ENCODE measurements at places on chromosomes 12 and 14.

DNA sequence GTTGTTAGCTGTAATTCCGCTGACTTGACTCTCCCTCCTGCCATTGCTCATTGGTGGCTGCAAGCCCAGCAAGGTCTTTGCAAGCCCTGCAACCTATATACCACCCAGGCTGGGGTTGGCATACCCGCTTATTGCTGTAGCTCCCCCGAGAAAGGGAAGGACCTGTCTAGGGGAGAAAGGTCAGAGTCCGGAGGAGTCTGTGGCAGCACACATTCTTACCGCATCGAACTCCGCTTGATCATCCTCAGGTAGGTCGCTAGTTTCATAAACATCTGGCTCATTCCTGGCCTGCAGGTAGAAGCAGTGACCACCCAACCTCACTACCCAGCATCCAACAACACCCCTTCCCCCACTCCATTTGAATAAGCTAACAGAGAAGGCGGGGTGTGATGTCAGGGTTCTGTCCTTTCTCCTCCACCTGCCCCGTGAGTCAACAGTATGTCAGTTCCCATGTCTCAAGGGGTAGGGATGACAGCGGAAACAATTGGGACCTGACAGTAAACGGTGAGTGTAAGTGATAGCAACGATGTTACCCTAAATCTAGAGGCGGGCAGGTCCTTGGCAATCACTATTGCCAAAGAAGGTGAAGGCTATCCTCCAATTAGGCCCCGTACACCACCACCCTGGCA is 1.1 kb downstream of the DCTN2 start:
- no peak for DNase-seq

- DNase-seq, result no peak
These were observed 132.2 kb downstream of the ANO4 start for GRCh38 chr12:100926669-100927248.

- DNase-seq, result no peak
These were observed 7.3 kb downstream of the GAPDH start for GRCh38 chr12:6541371-6542165.

- no peak for DNase-seq
These were observed 55.0 kb downstream of the BHLHE41 start for GRCh38 chr12:26069796-26070195.

GRCh38 chr14:64601571-64601970 is 51.8 kb downstream of the PPP1R36 start:
- DNase-seq, result no peak

DNA sequence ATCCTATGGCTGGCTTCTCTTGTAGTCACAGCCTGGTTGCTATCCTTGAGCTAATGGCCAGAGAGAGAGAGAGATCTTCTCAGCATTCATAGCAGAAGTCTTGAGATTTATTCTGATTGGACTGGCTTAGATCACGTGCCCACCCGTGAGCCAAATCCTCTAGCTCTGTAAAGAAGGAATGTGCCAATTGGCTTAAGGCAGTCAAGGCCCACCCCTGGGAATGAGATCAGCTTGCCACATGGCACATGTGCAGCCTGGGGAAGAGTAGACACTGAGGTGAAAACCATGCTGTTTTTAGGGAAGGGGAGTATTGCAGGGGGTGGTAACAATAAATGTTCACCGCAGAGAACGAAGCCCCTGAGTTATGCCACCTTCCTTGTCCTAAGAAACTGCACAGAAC is 36.3 kb downstream of the PLEKHG7 start:
- no peak for DNase-seq

- DNase-seq, result no peak
These were observed 613.0 kb downstream of the DIO2 start for GRCh38 chr14:79598339-79598738.

GRCh38 chr12:128959901-128960300 is 106.6 kb downstream of the GLT1D1 start:
- no peak for DNase-seq

DNA sequence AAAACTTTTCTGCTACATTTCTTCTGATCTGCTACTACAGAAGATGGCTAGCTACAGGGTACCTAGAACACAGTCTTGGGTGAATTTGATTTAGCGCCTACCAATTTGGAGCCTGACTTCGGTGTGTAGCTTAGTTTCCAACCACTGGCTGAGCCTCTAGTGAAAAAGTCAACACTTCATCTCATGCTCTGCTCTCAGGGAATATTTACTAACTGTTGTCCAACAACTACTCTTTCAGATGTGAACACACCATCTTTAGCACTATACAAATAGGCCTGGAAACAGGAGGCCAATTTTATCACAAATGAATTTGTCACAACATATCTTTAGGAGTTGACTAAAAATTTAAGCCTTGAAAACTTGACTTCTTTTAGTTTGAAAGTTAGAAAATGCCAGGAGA is 167.9 kb downstream of the NELL2 start:
- no peak for DNase-seq

- no peak for DNase-seq
These were observed 21.9 kb downstream of the CCDC92 start for GRCh38 chr12:123950476-123951349.

GRCh38 chr12:34392741-34393085 is 370.4 kb downstream of the ALG10 start:
- peak; percentile 1 for DNase-seq

- no peak for DNase-seq
These were observed 15.5 kb downstream of the PLEK2 start for GRCh38 chr14:67396381-67396970.

DNA sequence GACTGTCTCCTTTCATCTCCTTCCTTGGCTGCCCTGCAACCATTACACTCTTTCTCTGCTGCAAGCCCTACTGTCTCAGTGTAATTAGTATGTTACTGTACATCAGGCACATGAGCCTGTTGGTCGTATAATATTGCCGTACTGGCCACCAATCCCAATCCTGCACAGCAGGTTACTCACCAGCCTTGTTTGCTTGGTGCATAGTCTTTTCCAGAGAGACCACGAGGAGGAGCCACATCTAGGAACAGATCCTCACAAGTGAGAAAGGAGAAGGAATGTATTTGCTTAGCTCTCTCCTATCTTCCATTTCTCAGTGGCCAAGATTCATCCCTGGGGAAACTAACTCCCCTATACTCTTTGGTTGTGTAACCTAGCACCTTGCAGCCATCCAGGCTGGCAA is 33.0 kb upstream of the BICDL1 start:
- no peak for DNase-seq

DNA sequence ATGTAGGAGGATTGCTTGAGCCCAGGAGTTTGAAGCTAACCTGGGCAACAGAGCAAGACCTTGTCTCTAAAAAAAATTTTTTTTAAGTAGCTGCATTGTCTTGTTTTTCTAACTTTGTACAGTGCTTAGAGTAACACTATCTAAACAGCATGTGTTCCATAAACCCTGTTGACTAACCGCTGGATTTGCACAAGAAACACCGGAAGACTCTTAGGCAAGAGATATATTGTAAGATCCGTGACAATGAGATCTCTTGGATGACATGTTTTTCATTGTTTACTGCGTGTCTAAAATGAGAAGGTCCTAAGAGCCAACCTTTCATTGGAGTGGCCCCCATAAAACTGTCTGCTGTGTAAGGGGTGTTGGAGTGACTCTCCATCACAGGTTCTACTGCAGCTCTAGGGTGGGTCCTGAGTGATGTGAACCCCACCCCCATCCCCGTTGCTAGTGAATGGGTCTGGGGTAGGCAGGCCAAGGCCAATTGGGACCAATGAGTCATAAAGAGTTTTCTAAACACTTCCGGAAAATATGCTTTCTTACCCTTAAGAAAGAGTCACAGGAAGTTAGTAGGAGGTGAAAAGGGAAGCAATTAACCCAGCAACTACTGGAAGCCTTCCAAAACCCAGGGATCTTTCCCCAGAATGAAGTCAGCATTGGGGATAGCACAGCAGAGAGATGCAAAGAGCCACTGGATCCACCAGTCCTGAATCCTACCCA is 24.3 kb upstream of the PCNX1 start:
- no peak for DNase-seq

GRCh38 chr14:31932675-31933074 is 144.4 kb upstream of the ARHGAP5 start:
- DNase-seq, result no peak

DNA sequence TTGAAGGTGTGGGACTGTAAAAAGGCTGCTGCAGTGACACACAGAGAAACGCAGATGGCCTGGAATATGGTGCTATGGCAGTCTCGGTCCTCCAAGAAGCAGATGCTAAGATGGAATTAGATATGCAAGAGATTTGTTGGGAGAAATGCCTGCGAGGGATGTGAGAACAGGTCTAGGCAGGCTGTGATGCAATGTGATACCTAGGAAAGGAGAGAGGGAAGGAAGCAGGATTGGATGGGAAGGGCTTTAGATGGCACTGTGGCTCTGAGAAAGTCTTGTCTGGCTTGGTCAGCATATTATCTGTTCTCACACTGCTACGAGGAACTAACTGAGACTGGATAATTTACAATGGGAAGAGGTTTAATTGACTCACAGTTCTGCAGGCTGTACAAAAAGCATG is 374.4 kb downstream of the BCAT1 start:
- DNase-seq, result no peak

GRCh38 chr12:13794706-13795105 is 186.7 kb downstream of the GRIN2B start:
- DNase-seq, result no peak

DNA sequence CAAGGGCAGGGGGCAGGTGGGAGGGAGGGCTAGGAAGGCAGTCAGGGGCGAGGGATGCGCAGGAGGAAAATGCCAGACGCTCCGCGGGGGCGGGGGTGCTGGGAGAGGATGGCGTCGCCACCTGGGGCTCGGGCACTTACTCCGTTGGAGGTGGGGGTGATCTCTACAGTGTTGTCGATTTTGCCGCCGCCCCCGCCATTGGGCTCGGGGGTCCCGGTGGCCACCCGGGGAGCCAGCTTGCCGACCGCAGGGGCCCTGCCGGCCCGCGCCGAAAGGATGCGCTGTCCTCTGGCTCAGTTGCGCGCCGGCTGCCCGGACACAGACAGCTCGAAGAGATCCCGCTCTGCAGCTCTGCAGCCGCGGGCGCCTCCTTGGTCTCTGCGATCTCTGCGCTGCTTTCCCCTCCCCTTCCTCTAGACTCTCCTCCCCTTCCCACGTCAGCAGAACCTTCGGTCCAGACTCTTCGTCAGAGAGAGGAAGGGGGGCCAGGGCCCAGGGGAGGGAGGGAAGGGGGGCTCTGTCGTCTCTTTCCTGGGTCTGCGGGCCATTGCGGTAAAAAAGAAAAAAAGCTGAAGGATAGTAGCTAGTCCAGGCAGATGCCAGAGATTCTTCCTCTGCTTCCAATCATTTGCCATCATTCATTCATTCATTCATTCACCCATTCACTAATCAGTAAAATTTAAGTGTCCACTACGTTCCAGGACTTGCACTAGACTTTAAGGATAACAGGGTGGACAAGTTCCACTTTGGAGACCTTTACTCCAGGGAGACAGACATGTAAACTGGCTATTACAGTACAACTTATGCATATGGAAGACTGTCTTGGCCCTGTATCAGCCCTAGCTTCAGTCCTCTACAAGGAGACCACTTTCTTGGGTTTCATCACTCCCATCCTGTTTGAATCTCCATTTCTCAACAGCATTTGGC is at the start of gene SLC22A17:
SLC22A17 (minus strand) TSS at position 382 of the 927 bp plus-strand sequence.
- peak; percentile 59 for DNase-seq

DNA sequence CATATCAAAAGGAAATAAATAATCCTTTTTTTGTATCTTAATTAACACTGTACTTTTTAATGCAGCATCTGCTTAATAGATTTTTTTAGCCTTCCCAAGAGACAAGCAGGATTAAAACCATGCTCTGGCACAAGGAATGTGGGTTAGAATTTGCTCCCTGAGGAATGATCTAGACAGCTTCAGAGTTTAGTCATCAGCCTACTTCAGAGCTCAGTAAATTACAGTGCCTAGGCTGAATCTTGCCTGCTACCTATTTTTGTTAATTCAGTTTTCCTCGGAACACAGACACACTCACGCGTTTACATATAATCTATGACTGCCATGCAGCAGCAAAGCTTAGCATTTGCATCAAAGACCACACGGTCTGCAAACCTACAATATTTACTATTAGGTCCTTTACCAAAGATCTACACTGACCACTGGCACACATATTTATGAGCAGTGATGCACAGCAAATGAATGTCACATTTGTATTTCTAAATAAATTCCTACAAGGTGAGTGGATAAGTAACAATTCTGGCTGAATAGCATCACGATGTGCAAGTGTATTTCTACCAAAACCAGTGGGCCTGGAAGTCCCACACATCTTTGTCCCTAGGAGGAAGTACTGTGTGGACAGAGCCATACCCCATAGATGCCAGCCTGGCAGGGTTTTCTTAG is 309.8 kb upstream of the TMEM132C start:
- no peak for DNase-seq

- DNase-seq, result no peak
These were observed 34.7 kb downstream of the TRAF3 start for GRCh38 chr14:102811971-102812370.

GRCh38 chr12:47846294-47846996 is 26.7 kb upstream of the HDAC7 start:
- DNase-seq, result no peak

- DNase-seq, result no peak
These were observed 11.7 kb upstream of the PTHLH start for GRCh38 chr12:27984275-27984674.

- peak; percentile 34 for DNase-seq
These were observed 1.6 kb downstream of the DGKA start for GRCh38 chr12:55932551-55932910.

DNA sequence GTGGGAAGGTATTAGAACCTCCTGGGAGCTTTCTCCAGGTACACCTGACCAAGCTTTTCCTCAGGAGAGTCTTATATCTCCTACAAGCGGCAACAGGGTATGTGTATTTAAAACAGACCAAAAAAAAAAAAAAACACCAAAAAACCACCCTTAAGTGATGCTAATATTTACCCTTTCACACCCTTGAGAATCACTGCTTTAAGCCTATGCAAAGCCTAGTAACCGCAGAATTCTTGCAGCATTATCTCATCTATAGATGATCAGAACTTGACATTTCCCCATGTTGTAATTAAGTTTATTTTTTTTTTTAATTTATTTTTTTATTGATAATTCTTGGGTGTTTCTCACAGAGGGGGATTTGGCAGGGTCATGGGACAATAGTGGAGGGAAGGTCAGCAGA is 19.3 kb downstream of the ZNF641 start:
- DNase-seq, result no peak

- no peak for DNase-seq
These were observed 37.5 kb downstream of the CDC42BPB start for GRCh38 chr14:103019826-103020225.

DNA sequence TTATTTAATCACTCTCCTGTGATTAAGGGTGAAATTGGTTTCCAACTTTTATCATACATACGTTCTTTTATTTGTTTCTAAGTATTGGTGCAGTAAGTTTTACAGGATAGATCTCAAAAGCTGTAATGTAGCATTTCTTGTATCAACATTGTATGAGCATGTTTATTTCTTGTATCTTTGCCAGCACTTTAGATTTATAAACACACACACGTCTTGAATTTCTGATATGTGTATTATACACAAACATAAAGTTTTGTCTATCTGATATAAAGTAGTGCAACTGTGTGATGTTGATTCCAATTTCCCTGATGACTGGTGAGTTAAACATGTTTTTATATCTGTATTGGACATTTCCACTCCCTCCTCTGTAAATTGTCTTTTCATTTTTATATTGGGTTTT is 134.7 kb downstream of the NOVA1 start:
- DNase-seq, result no peak

DNA sequence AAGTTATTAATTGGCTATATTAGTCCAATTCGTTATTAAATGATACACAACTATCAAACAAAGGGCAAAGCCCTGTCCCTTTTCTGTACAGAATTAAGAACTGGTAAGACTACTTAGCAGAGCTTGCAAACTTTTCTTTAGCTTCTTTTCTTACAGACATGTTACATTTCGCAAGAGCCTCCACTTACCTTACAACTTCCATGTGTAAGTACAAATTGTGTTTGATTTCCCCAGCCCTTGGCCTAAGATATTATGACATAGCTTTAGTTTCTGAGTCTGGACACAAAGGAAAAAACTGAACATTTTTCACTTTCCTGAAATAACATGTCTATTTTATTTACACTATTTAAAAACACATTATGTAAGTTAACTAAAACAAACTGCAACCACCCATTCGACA is 1.7 kb downstream of the ATF7 start:
- no peak for DNase-seq

Data from stimulated activated CD4-positive, alpha-beta T cell treated with anti-CD3 and anti-CD28 coated beads, Interleukin-4, amount 100 ng/mL, for 4 hours (primary cell).